Activated T-cell treated with anti-CD3 and anti-CD28 coated beads, Interleukin-2, amount 50 U/mL, for 48 hours (primary cell): ENCODE measurements at places on chromosomes 11 and 22.
A peak's percentile ranks its signal among the peaks of the same experiment; 100 is the strongest.

- DNase-seq = no peak
Measured at GRCh38 chr11:62477927-62478326, 59.1 kb downstream of the SCGB1A1 start.

DNA sequence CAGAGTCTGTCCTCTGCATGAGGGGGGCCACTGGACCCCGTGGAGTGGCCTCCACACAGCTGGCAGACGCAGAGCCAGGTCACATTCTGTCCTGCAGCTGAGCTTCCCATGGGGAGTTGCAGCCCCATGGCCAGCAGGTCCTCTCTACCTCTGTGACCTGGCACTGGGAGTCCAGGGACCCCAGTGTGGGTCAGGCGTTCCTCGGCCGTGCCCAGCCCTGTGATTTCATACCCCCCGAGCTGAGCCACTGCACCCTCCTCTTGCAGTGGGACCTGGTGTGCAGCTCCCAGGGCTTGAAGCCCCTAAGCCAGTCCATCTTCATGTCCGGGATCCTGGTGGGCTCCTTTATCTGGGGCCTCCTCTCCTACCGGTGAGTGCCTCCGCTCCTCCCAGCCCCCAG lies 32.2 kb upstream of the SLC22A12 start:
- no peak for DNase-seq

GRCh38 chr11:113577356-113578032 lies 102.3 kb upstream of the DRD2 start:
- no peak for DNase-seq

DNA sequence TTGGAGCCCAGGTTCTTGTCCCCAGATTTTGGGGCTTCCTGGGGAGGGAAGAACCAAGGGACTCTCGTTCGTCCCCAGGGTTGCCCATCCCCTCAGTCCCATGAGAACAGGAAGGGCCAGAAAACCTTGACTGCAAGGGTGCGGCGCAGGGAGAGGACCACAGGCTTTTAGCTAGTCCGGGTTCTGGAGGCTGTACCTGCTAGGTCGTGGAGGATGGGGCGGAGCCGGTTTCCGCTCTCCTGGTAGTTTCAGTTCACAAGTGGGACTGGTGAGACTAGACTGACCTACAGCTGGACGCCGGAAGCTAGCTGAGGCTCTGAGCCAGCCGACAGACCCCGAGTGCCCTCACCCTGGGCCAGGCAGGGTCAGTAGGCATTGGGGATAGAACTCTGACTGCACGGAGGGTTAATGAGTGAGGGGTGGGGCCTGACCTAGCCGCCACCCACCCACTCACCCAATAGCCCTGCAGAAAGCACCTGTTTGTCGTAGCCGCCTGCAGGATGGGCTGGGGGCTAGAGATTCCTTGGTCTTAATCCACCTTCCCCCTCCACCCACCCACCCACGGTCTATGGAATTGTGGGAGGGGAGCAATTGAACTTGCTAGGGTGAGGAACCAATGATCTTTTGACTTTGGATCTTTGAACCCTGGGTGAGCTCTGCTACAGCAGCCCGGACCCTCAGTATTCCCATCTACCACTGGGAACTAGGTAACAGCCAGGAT lies 1.5 kb downstream of the MAFF start:
- peak; percentile 65 for DNase-seq

- DNase-seq = no peak
Measured at GRCh38 chr22:32539631-32540421, 65.2 kb downstream of the FBXO7 start.

- DNase-seq = no peak
Measured at GRCh38 chr11:2679011-2679676, 20.6 kb downstream of the KCNQ1OT1 start.

DNA sequence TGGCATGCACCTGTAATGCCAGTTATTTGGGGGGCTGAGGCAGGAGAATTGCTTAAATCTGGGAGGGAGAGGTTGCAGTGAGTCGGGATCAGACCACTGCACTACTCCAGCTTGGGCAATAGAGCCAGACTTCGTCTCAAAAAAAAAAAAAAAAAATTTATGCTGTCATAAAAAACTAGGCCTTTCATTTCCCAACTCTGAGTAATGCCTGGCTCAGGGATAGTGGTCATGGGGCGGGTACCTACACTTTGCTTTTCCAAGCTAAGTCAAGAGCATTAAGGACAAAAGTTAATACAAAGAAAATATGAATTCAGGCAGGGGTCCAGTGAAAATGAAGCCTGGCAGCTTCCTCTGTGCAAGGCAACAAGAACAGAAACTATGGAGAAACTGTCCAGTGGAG lies 16.3 kb downstream of the CPSF7 start:
- no peak for DNase-seq

GRCh38 chr11:43866520-43866919 lies 14.1 kb upstream of the ALKBH3 start:
- no peak for DNase-seq
